ENCODE measurements at places on chromosomes 12 and 14. TPM values are rescaled to one million over a fixed set of nuclear protein-coding genes. Genes with fewer than 3 reads are reported as not detected.

DNA sequence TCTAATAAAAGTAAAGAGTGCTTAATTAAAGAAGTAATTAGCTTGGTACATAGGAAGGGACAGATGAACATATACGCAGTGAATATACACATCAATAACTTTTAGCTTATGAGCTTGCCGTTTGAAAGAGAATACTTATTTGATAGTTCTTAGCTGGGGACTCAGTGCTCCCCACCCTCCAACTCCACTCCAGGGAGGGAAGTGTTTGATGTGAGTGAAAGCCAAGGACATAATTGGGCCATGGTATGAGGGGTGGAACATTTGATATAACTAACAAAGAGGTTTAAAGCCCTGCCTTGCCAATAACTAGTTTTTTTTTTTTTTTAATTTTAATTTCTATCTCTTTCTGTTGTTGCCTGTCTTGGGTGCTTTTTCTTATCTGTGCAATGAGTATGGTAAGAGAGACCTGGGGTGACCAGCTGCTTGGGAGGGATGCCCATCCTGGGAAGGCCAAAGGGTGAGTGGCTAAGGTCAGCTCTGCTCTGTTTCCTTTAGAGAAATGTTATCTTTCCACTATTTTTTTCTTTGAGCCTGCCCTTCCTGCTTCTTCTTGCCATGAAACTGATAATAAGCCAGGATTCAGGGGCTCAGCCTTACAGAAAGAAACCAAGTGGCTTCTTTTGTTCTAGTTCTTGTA lies 132.8 kb upstream of the CPSF6 start:
- DNase-seq: no peak

DNA sequence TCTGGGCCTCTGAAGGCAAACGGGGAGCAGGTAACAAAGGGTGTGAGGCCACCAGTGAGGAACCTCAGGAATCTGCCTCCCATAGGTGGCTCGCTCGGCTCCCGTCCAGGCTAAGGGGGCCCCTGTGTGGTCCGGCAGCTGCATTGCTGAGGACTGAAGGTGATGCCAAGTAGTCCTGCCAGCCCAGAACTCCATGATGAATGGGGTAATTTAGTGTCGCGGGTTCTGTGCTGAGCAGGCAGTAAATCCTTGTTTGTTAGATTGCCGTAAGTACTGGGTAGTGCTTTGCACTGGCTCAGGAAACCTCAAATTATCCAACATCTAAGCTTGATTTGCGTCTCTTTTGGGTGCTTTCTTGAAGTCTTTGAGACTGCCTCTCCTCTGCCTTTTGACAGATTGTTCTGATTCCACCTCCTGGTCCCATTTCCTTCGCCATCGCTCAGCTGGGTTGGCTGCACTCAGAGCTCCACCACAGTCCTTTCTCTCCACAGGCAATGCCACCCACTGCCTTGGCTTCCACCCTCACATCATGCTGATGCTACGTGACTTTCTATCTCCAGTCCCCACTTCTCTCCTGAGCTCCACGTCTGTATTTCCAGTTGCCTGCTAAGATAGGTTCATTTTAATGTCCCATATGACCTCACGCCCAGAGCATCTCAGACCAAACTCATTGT lies 392.0 kb downstream of the FUT8 start:
- no peak for DNase-seq

- no peak for DNase-seq
Observed at GRCh38 chr12:67920413-67920812, 68.8 kb upstream of the IFNG-AS1 start.

GRCh38 chr12:70920251-70920851 lies at the start of gene PTPRR:
PTPRR (minus strand) TSS chr12:70920738; CDS start chr12:70920390, 348 bp downstream.
- no peak for DNase-seq

C14orf180 gene
- 0.26 TPM for total RNA-seq

DNA sequence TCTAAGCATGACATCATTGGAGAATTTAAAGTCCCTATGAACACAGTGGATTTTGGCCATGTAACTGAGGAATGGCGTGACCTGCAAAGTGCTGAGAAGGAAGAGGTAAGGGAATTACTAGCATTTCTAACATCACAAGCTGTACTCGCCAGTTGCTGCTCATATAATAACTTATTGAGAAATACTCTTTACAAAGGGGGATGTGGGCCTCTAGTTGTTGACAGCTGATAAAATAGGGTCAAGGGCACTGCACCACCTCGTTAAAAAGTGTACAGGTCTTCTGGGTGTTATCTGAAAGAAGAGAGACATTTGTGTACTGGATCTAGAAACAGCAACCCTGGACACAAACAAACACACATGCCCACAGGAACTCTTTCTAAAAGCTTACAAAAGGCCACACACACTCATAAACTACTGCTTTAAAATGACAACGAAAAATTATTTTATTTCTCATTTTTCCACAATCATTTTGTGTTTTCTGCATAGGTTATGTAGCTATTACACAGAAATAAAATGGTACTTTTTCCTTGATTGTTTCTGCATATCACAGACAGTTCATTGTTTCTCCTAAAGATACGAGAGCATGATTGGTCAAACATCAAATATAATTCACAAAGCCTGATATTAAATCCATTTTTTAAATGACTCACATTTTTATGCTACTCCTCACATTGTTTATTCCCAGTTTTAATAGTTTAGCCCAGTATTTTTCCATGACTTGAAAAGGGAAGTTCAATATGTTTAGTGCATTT lies 391.1 kb downstream of the PAWR start:
- no peak for DNase-seq

CCND2 gene
- 64.1 TPM for total RNA-seq

DNA sequence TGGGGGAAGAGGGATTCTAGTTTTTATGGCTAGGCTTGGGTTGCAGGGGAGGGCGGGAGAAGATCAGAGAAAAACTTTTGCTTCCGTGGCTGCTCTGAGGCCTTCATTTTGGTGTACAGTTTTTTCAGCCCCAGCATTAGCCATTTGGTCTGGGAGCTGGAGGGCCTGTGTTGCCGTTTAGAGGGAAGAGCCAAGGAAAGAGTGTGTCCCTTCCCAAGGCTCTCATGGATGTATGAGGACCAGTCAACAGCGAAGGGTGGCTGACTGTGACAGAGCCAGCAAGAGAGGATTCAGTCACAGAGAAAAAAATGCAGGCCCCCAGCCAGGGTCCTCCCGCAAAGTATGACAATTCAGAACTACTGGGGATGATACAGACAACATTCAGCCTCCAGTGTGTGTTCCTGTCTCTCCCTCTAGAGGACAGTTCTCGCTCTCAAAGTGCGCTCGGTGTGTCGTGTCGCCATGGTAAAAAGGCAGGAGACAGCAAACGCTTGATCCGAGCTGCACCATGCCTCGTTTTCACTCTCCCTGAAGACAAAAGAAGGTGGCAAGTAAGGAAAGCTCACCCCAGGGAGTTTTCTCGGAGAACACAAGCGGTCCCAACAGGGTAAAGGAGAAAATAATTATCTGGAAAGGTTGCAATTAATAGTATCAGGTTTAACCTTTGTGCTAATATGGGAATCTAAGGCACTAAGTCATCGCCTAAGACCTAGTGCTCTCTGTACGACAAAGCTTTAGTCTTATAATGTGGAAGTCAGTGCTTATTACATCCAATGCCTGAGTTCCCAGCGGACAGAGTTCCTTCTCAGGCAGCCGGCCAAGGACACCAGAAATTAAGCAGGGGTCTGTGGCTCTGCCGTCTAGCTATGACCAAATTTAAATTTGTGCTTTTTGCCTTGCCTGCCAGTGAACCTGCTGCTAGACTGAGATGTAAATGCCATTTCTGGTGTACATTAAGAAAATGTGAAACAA lies 157.3 kb upstream of the PLXNC1 start:
- DNase-seq: peak; percentile 31

ASIC1 gene
- total RNA-seq: 4.1 TPM

KLHDC1 gene
- 5.2 TPM for total RNA-seq
